ENCODE measurements at places on chromosomes 2 and 18.

DNA sequence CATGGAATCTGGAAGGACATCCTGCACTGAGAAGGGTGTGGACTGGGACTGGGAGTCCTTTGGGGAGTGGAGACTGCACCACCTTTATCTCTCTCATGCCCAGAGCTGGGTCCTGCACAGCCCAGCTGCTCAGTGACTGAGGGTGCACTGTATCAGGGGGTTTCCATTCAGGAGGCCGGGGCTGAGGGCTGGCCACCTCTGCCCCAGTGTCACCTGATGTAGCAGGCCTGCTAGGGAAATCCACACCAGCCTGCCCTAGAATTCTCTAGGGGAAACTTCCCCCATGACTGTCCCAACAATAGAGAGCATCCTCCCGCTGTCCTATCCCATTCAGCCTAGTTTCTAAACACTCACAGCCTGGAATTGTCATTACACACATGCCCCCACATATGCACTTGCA lies 116.7 kb downstream of the CTIF start:
- no peak for DNase-seq

DNA sequence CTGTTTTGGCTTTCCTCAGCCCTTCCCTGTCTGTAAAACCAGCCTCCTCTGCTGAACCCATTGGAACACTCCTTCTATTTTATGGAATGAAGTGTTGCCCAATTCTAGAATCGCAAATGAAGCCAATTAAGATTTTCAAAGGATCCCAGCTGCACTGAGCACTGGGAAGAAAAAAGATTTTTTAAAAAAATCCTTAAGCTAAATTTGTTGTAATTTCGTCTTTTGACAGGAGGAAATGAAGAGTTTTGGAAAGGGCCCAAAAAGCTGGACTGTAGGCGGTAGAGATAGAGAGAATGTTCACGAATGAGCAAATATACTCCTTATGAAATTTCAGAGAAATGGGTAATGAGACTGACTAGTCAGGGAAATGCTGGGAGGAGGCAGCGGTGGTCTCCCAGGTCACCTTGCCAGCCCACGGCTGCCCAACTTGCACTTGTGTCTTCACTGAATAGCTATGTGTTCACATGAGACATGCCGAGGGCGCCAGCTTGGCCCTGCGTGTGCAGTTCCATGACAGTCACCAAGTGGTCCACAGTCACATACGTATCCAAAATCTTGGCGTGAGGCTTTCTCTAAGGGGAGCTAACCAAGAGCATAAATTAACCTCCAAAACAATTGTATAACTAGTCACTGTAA lies 69.9 kb downstream of the SGPP2 start:
- no peak for DNase-seq

- DNase-seq = no peak
Measured at GRCh38 chr18:35876243-35876642, 96.2 kb upstream of the RMP24 start.

DNA sequence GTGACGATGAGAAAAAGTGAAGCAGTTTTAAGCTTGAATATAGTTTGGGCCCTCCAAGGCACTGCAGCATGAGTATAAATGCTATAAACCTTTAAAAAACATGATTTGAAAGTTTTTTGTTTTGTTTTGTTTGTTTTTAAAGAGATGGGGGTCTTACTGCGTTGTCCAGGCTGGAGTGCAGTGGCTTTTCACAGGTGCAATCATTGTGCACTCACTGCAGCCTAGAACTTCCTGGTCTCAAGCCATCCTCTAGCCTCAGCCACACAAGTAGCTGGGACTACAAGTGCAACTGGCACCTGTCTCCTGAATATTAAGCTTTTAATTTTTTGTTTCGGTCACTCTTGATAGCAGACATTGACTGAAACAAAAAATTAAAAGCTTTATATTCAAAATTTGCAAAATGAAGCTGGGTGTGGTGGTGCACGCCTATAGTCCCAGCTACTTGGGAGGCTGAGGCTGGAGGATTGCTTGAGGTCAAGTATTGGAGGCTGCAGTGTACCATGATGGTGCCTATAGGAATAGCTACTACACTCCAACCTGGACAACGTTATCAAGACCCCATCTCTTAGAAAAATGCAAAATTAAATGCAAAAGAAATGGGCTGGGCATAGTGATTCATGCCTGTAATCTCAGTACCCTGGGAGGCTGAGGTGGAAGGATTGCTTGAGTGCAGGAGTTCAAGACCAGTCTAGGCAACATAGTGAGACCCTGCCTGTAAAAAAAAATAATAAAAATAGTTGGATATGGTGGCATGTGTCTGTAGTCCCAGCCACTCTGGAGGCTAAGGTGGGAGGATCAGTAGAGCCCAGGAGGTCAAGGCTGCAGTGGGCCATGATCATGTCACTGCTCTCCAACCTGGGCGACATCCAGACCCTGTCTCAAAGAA lies 15.0 kb downstream of the FZD5 start:
- DNase-seq = no peak

- DNase-seq = peak; percentile 25
Measured at GRCh38 chr2:168519534-168520308, 63.6 kb downstream of the CERS6 start.

DNA sequence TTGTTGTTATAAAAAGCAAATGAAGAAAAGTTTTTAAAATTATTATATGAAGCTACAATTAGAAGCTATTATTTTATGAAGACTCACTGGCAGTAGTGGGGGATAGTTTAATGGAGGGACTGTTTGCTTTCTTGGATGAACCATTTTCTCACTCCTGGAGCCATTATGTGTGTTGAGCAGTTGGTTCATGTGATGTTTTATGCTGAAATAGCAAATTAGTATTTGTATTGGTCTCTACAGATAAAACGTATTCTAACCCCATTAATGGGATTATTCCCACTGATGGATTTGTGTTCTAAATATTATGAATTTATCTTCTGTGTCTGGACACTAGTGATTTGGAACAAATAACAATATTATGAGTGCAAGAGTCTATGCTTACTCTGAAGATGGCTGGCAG lies 507.5 kb upstream of the FSHR start:
- DNase-seq = no peak

GRCh38 chr2:3483227-3483985 lies 35.9 kb downstream of the ADI1 start:
- DNase-seq = peak; percentile 99

DNA sequence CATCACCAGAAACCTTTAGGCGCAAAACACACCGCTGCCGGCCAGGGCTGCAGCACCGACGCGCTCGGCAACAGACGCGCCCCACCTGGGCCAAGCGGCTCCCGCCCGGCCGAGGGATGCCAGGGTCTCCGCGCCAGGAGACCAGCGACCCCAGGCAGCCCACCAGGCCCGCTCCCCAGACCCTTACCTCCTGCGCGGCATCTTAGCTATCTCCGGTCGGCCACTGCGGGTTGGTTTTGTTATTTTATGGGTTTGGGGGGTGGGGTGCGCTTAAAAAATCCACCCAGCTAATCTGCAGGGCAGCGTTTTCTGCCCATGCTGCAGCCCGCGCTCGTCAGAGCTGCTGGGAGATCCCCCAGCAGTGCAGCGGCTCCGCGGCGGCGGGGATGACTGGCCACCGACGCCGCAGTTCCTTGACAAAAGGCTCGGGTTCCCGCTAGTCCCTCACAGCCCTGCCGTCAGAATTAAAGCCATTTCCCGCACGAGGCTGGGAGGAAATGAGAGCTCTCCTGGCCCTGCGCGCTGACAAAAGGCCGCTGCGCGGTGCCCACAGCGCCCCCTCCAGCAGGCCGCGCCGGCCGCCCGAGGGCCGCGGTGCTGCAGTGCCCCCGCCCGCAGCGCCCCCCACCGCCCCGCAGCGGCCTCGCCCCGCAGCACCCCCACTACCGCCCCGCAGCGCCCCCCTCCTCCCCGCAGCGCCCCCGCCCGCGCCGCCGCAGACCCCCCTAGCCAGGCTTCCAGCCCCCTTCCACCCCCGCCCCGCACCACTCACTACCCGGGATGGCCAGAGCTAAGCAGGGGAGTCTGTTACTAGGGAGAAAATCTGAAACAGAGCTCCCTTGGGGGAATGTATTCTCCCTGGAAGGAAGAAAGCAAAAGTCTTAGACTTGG lies at the start of gene ADD2:
ADD2 (minus strand) TSS at position 502 of the 891 bp plus-strand sequence. CDS start 61,792 bp downstream, outside the sequence.
- peak; percentile 88 for DNase-seq

GRCh38 chr18:36186461-36187192 lies 670 bp upstream of the MOCOS start:
- DNase-seq = peak; percentile 69

DNA sequence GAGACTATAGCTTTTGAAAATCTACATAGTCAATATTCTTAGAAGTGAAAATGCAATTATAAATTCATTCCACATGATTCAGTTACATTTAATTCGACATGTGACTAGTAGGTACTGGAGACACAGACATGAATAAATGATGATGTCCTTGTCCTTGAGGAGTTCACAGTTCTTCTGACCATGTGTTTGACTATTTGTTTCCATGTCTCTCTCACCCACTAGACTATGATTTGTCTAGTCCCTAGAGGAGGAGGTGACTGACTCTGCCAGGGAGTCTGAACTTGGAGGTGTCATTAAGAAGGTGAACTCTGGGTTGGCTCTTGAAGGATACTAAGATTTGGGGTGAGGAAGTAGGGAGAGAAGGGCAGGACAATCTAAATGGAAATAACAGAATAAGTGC lies 20.7 kb upstream of the UGP2 start:
- DNase-seq = no peak

GRCh38 chr18:69945220-69946114 lies 2.2 kb downstream of the CD226 start:
- no peak for DNase-seq

GRCh38 chr2:60502144-60502543 lies 51.3 kb downstream of the BCL11A start:
- DNase-seq = no peak

DNA sequence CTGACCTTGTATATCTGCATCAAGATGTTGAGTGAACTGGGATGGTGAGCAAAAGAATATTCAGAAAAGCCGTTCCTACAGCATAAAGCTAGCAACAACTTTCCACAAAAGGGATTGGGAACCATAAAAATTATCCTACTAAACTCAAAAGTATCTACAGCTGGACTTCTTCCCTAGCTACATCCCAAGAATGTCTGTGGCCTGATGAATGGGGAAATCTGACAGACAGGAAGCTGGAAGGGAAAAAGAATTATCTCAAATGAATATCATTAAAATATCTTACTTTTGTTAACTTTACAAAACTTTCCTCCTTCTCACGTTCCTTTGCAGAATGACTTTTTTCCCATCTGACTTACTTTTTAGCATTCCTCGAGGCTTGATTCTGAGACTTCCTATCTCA lies 150.9 kb downstream of the PDE11A start:
- DNase-seq = no peak

GRCh38 chr2:68779595-68779994 lies 45.0 kb downstream of the ARHGAP25 start:
- DNase-seq = no peak

- no peak for DNase-seq
Measured at GRCh38 chr2:19725392-19725791, 176.4 kb downstream of the TTC32 start.

GRCh38 chr18:74378179-74378682 lies 62.6 kb downstream of the C18orf63 start:
- no peak for DNase-seq

DNA sequence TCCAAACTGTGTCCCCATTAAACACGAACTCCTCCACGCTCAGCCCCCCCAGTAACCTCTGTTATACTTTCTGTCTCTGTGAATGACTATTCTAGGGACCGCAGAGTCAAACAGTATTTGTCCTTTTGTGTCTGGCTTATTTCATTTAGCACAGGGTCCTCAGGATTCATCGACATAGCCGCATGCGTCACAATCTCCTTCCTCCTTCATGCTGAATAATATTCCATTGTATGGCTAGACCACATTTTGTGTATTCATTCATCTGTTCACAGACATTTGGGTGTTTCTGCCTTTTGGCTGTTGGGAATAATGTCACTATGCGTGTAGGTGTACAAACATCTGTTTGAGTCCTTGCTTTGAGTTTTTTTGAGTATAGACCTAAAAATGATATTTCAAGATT lies 80.9 kb downstream of the SH3RF3 start:
- DNase-seq = no peak

DNA sequence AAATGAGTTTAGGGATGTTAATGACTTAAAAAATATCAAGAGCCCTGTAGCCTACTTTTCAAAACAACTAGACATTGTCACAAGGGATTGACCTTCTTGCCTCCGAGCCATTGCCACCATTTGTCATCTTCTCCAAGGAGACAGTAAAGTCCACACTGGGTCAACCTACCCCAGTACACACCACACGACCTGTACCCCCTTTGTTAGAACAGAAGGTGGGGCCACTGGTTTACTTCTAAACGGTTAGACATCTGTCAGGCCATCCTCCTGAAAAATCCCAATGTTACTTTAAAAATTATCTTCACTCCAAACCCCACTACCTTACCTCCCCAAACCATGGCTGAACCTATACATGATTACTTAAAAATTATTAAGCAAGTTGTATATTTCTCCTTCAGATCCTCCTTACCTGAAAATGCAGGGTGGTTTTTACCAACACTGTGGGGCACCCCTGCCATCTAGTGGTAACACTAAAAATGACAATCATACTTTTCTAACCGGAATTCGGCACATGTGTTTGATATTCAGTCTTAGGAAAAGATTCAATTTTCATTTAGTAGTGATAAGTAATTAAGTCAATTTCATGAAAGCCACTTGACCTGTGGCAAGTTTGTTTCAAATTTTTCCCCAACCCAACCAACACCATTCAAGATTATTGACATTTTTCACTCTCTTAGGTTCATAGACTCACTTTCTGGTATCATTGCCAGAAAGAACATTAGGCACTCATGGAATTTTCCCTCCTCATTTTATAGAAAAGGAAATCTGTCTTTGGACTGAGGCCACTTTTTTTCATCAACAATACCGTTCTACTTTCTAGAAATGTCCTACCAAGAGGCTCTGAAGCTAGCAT lies 265.3 kb upstream of the PKDCC start:
- DNase-seq = peak; percentile 50

DNA sequence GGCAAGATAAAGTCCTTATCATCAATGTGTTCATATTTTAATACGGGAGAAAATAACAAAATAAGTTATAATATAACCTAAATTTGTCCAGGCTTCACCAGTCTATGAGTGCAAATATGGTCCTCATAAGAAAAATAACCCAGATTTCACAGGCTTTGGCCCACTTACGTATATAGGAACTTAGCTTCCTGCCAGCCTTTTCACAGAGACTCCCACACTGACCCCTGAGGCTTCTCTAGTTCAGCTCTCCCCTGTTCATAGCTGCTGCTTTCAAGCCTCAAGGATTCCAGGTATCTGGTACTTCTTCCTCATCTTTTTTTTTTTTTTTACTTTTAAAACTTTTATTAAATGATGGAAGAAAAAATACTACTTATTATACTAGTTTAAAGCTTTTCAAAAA lies 74.9 kb upstream of the PELI1 start:
- DNase-seq = no peak

GRCh38 chr2:235762832-235763598 lies 269.2 kb downstream of the AGAP1 start:
- peak; percentile 17 for DNase-seq

Data from DMS53 (cell line).